ENCODE measurements at places on chromosomes 13 and 19. TPM values are rescaled to one million over a fixed set of nuclear protein-coding genes. Genes with fewer than 3 reads are reported as not detected.
A peak's percentile ranks its signal among the peaks of the same experiment; 100 is the strongest.

EDDM13 gene
- total RNA-seq = not detected

CCDC70 gene
- not detected for total RNA-seq

GAS6 gene
- total RNA-seq = 172 TPM

CHAF1A gene
- 3.1 TPM for total RNA-seq

PLVAP gene
- total RNA-seq = 0.43 TPM

ZNF865 gene
- total RNA-seq = 2.9 TPM

DNA sequence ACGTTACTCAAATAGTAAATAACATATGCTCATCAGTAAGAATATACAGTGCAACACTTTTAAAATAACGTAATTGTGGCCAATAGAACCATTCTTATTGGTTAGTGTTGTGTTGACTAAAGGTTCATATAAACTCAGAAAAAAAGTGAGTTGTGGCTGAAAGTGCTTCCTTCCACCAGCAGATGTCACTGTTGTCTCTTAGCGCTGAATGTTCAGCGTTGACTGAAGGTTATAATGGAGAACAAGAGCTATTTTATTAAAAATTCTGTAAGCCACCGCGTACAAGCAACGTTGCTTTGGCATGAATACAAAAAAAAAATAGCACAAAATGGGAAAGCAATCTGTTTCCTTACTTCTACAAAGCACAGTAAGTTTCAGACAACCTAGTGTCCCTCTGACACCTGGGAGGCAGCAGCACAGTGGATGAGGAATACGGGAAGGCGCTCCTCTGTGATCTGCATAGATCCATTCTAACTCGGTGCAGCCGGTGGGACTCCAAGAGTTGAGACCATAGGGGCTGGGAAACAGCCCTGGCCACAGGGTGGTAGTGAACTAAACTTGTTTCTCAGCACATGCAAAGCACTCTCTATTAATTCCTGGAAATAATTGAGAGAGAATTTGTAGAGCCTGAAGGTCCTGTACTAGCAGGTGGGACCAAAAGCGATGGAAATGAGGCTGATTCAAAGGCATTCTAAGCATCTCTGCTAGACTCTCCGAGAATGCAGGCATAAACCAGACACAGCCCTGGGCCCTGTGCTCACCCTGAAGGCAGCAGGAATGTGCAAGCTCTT is 23.9 kb upstream of the OXGR1 start:
- peak; percentile 70 for DNase-seq

GRCh38 chr13:95251641-95252040 is 49.6 kb downstream of the ABCC4 start:
- DNase-seq = no peak

DNA sequence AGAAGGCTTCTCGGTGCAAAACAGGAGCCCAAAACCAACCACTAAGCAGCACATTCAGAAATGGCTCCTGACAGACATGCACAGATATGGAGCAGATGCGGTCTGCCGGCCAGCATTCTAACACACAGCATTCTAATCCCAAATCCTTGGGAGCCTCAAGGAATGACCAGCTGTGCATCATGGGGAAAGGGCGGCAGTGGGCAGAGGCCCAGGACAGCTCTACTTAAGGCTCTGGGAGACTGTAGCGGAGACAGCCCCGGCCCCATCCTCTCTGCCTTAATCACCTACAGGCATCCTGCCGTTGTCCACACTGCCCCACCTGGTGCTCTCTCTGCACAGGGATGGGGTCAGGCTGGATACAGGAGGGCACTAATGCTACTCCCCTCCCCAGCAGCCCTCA is 1016.0 kb downstream of the UQCRFS1 start:
- peak; percentile 4 for DNase-seq

DNA sequence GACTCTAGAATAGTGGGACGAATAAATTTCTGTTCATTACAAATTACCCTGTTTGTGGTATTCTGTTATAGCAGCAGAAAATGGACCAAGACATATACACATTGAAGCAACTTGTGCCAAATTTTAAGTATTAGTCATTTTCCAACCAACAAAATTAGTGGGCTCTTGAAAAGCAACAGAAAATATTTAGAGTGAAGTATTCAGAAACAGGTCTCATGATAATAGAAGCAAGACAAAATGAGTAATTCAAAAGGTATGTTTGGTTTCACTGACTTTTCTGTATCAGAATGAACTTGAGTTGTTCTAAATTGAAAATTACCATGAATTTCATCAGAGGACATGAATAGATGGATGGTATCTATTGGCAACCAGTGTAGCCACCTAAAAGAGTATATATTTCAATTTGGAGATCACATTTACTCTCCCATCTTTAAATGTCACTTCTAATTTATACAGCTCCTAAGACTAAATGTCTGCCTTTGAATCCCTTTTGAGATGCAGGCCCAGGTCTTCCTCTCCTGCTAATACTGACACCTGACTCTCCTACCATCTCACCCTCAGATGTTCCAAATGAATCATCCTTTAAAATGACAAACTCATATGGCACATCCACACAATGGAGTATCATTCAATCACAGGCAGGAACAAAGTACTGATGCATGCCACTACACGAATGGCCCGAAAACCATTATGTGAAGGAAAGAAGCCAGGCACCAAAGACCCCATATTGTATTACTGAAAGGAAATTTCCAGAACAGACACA is 40.7 kb upstream of the DOCK9 start:
- no peak for DNase-seq

DNA sequence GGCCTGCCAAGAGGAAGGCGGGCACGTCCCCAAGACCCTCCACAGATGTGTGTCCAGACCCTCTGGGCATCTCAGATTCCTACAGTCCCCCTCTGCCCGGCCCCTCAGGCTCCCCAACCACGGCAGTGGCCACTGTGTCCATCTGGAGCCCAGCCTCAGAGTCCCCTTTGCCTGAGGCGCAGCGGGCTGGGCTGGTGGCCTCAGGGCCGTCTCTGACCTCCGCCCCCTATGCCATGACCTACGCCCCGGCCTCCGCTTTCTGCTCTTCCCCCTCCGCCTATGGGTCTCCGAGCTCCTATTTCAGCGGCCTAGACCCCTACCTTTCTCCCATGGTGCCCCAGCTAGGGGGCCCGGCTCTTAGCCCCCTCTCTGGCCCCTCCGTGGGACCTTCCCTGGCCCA is 17.7 kb downstream of the CRX start:
- no peak for DNase-seq

GRCh38 chr13:32426990-32427851 is 709 bp downstream of the N4BP2L1 start:
- no peak for DNase-seq

- no peak for DNase-seq
These were observed 111.8 kb upstream of the PABPC3 start for GRCh38 chr13:24984134-24984533.
